ENCODE measurements at places on chromosomes 5 and 9.

DNA sequence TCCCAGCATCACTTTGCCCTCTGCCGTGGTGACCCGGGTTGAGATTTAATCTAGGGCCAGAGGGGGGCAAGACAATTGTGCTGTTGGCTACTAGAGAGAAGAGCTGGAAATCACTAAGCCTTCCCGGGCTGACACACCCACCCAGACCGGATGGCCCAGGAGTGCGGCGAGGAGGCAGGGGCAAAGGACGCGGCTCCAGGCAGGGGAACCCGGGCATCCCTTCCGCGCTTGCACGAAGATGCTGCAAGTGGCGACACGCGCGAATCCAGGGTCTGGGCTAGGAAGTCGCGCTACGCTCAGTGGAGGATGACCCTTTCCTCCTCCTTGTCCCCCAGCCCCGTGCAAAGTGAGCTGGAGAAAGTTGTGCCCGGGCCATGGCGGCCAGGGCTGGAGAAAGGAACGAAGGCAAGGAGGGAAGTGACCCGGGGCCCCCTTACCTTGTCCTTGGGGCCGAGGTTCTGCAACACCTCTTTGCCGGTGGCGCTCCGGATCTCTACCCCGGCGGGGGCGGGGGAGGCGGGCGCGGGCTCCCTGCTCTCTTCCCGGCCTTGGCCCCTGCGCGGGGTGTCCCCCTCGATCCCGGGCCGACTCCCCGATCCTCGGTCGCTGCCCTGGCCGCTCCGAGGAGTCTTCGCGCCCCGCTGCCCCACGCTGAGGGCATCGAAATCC lies 693 bp downstream of the DPYSL3 start:
- peak; percentile 56 for DNase-seq

GRCh38 chr5:108798513-108799265 lies 51.0 kb downstream of the FER start:
- DNase-seq = no peak

GRCh38 chr9:122370303-122370702 lies 521 bp upstream of the PTGS1 start:
- no peak for DNase-seq

GRCh38 chr9:81490605-81491331 lies 198.6 kb downstream of the TLE1 start:
- no peak for DNase-seq

DNA sequence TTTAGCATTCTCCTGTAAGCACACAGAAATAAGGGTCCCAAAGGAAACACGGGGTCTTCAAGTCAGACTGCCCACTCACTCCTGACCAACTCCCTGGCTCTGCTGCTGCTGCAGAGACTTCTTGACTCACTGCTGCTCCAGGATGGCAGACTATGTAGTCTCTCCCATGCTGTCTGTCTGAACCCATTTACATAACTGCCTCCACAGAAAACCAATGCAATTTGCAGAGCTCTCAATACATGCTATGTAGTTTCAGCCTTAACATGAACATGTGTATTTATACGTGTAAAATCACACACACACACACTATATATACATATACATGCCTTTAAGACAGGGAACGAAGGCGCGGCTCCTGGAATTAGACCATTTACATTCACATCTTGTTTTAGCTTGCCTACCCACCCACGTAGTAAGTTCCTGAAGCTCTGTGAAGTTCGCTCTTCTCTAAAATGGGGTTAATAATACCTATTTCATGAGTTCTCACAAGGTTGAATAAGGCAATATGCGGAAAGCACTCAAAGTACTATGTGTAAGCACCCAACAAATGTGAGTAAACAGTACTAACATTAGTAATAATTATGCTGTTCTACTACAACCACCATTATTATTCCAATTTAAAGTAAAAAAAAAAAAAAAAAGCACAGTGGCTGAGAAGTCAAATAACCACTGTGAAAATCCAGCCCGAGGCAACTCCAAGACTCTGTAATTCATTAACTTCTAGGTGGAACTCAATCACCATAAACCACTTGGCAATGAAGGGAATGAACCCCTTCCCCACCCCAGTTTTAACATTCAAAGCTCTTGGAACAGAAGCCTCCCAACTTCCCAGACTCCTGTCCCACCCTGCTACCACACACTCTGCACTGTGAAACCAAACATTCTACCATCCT lies 31.8 kb downstream of the PRELID2 start:
- no peak for DNase-seq

- no peak for DNase-seq
Measured at GRCh38 chr5:40594811-40595210, 84.9 kb upstream of the PTGER4 start.

- DNase-seq = no peak
Measured at GRCh38 chr9:101119206-101119819, 90.8 kb downstream of the PLPPR1 start.

- no peak for DNase-seq
Measured at GRCh38 chr9:137491735-137492432, 32.8 kb upstream of the NSMF start.

DNA sequence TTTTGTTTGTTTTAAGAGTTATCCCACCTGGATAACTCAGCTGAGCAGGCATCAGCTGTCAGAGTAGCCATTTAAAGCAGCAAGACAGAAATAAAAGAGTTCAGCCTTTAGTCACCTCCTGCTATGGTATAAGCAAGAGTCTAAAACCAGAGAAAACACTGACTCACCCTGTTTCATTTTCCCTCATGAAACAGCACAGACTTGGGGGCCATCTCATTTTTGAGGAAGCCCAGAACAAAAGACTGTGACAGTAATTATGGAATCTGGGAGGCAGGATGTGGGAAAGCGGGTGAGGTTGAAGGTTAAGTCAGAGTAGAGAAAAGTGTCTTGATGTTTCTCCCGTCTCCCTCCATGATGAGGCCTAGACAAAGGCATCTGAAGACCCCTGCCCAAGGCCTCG lies 90.2 kb upstream of the FAM174A start:
- DNase-seq = no peak

DNA sequence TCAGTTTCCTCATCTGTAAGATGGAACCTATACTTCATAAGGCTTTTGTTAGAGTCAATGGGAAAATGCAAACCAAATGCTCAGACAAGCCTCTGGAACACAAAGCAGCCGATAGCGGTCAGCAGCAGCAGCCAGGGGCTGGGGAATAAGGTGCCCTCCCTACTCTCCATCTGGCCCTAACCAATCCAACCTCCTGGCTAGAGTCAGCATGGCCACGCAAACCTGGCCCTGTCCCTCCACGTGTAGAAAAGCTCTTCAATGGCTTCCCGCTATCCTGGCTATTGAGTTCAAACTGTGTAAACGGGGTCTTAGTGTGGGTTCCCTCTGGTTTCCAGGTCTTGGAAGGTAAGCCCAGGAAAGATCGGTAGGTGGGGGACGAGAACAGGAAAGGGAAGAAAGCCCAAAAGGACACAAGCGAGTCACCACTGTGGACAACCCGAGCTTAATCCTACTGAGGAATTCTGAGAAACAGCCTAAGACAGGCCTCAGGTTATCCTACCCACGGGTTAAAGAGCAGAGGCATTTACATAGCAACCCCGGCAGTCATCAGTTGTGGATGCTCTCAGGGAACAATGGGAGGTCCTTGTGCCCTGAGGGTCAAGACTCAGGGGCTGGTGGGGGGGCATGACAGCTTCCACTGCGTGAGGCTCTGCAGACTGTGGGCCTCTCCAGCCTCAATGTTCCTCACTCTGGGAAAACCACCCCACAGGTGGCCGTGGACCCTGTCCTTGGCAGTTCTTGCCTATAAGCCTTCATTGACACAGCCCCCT lies 30.9 kb downstream of the FABP6 start:
- no peak for DNase-seq

DNA sequence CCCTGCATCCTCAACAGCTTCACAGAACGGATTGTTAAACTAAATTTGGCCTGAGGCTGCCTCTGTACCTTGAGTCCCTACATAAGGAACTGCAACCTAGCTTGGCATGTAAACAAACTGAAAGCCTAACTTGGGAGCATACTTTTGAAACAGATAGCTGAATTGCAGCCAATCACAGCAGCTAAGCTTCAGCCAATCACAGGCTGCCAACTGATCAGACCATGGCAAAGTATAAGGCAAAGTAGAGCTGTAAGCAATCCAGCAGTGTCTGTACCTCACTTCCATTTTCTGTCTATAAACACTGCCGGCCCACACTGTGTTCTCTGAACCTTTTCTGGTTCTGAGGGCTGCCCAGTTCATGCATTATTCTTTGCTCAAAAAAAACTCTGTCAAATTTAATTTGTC lies 8.9 kb upstream of the ZNF483 start:
- no peak for DNase-seq

DNA sequence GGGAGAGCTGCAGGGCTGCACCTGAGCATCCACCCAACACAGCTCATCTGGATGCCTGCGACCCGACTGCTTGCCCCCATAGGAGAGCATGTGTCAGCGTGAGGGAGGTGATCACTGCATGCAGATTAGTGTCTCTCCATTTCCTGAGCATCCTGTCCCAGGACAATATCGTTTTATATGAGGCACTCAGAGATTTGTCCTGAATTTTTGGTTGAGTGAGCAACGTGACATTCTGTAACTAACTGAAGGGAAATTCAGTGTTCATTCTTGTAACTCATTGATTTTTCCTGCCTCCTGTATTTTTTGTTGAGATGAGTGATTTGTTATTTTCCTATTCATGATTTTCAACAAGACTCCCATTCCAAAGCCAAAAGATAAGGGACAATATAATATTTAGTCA lies 20.7 kb upstream of the ANKRD34B start:
- no peak for DNase-seq

GRCh38 chr5:180366326-180366725 lies 13.2 kb upstream of the GFPT2 start:
- DNase-seq = no peak

- no peak for DNase-seq
Measured at GRCh38 chr9:105254226-105254625, 9.8 kb downstream of the SLC44A1 start.

DNA sequence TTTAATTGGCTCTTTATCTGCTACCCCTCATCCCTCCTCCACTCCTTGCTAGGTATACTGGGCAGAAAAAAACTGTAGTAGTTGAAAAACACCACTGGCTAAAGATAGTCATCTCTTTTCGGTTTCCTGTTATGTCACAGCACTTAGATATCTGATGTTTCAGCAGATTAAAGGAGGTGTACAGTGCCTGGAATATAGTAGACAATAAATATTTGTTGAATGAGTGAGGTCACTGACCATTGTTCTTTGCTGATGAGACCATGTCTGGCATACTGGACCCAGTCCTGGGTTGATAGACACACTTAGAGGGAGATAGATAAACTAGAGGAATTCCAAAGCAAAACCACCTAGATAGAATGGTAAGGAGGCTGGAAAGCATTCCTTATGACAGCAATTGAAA lies 3.2 kb downstream of the GRPEL2 start:
- no peak for DNase-seq

- DNase-seq = no peak
Measured at GRCh38 chr5:83387041-83387440, 84.5 kb upstream of the VCAN start.

DNA sequence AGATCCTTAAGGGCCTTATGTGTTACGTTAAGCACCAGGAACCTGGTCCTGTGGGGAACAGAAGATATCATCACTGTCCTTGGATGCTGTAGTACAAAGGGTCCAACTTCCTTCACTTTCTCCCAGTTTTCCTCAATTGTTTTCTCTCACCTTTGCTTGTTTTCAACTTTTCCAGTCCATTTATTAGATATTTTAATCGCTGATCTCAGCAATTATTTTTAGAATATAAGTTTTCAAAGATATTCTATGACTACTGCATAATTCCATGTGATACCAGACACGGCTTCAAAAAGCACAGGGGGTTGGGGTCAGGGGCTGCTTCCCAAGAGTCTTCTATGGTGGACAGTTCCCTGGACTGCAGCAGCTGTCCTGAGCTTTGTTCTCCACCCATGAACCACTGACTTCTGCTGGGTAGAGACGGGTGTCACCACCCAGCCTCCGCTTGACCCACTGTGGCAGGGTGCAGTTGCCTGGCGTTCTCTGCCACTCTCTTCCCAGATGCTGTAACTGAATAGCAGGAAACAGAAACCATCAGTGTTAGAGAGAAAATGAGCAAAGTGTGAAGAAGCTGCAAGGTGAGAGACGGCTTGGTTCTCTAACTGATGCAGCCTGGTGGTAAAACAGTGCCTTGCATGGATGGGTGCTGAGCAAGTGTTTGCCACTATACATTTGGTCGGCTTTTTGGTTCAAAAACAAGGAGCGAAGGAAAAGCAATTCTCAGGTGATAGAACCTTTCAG lies 383.0 kb downstream of the RAB3C start:
- DNase-seq = no peak

DNA sequence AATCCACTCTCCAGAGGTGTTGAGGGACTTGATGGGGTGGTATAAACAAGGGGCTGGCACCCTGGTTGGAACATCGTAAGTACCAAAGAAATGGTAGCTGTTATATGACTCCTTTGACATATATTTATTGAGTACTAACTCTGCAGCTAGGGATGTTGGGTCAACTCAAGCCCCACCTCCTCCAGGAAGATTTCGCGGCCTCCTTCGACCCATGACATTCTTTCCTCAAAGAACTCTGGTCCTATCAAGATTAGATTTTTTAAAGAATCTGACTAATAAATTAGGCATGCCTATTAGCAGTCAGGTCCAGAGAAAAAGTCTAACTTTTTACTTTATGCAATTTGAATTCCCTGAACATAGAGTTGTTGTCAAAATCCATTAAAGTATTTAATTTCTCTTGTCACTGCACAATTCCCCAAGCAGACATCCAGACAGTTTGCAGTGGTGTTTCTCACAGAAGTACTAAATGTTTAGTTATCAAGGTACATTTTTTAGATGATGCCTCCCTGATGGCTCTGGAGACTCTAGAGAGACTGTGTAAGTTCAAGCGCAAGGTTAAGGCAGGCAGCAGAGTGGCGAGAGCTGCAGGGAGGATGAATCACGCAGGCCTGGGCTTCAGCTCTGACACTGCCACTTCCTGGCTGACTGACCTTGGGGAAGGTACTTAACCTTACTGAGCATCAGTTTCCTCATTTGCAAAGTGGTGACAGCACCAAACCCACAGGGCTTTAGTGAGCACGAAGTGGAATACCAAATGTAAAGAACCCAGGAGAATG lies 209.6 kb downstream of the TTLL11 start:
- no peak for DNase-seq

DNA sequence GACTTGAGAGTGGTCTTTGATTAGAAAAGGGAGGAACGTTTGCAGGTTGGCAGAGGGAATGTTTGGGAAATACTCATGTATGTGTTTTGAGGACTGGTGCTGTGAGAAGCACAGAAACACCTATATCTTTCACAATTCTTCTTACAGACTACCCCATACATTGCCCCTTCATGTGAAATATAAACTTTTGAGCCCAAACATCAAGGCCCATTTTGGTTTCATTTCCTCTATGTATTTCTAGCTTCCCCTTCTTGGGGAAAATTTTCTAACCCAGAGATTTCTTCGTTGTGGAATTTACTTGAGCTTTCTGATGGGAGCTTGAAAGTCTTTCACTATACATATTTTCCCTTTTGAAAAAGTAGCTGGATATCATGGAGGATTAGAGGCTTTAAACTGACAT lies 67.6 kb downstream of the FYB1 start:
- no peak for DNase-seq

- DNase-seq = no peak
Measured at GRCh38 chr5:43553381-43553780, 3.5 kb downstream of the PAIP1 start.

DNA sequence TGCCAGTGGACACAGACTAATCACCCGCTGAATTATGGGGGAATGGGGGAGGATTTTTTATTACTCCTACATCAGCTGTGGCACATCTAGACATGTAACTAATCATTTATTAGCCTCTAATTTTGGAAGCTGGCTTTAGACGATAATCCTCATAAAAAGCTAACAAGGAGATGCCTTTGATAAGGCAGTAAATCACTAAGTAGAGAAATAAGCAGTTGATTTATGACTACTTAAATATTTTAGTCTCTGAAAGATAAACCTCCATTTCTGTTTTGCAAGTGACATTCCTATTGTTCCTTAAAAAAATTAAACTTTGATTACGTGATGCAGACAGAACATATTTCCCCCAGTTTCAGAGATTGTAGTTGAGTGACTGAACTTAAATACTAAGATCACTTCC lies 206.4 kb upstream of the CDKN2B start:
- DNase-seq = no peak

All from ovary (tissue), 10 donors.